Astrocyte of the spinal cord (primary cell): ENCODE measurements at places on chromosomes 6 and 20.

GRCh38 chr20:12317433-12317832 is 399.7 kb downstream of the BTBD3 start:
- no peak for DNase-seq

DNA sequence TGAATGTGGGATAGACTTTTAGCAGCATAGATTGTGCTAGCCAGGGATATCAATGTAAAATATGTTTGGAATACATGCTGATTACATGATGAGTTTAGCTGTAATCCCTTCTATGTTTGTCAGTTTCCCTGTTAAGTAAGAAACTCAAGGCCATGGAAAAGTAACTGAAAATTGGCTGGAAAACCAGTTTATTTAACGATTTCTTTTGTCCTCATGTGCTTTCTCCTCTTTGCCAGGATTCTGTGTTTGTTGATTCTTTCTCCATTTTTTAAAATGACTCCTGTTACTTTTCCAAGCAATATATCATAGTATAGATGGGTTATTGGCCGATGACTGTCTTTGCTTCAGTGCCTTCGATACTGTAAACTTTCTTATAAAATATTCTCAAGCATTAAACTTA is 87.5 kb downstream of the SAMD5 start:
- no peak for DNase-seq

DNA sequence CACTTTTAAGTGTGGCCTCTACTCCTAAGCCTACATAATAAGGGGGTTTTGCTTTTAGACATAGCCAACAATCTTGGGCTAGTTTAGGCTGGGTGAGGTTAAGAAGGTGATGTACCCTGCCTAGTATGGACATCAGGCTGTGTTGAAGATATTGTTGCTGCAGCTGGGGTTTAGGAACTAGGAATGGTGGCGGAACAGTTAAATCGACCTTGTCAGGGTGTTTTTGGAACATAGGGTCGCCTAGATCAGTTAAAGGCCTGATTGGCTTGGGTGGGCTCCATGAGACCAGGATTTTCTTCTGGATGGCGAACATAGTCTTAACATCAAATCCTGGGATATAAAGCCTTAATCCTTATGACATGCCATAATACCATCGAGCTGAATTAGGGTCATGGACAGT is 156.1 kb downstream of the TRIM27 start:
- no peak for DNase-seq

- peak; percentile 93 for DNase-seq
Measured at GRCh38 chr6:165573671-165574070, 89.4 kb downstream of the PDE10A start.

- no peak for DNase-seq
Measured at GRCh38 chr6:28001751-28002150, 44.7 kb downstream of the OR2B6 start.

GRCh38 chr20:20407891-20408805 is 40.2 kb downstream of the INSM1 start:
- DNase-seq = no peak
